Immature natural killer cell (primary cell): ENCODE measurements at places on chromosomes 11 and 22.

DNA sequence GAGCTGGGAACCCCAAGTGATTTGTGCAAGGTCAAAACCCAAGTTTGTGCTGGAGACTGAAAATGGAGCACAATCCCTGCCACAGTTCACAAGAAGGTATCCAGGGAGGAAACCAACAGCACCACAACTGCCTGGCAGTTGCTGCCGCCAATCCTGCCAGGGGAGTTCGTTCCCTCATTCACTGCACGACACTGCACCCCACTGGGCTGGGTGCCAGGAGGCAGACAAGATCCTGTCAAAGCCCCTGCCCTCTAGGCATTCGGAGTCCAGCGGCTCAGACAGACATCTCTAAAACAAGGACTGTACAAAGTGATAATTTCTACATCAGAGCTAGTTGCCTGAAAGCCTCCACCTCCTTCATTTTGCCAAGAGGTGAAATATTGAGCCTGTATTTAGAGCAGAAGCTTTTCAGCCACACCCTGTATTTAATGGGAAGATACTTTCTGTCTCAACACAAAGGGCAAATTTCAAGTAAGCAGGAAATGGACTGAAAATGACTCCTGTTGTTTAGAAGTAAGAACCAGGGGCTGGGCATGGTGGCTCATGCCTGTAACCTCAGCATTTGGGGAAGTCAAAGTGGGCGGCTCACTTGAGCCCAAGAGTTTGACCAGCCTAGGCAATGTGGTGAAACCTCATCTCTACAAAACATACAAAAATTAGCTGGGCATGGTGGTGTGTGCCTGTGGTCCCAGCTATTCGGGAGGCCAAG lies 277.4 kb upstream of the NARS2 start:
- DNase-seq, result no peak

DNA sequence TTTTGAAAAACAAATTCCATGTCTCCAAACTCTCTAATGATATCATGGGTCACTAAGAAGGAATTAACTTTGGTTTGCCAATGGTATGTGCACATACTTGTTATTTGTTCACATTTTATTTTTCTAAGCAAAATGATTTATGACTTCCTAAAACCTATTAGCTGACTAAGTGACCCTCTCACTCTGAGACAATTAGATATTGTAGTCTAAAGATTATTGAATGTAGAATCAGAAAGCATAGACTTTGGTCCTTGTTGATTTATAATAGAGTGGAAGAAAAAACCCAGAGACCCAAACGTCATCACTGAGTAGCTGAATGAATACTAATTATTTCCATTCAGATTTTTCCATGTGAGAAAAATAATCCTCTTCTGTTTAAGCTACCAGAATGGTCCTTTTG lies 243.5 kb upstream of the ANO3 start:
- DNase-seq, result no peak

DNA sequence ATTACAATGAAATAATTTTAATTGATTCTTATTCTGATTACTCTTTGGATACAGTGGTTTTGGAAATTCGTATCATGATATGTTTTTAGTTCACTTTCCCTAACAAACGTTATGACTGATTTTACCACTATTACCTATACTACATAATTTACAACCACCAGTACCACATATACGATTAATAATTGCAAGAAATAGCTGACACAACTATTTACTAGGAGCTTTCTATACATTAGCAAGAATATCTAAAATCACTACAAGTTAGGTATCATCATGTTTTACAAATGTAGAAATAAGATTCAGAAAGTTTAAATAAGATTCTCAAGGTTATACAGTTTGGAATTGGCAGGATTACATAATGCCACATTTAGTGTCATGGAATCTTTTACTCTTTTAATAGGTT lies 1401.1 kb upstream of the RAG2 start:
- DNase-seq, result no peak

DNA sequence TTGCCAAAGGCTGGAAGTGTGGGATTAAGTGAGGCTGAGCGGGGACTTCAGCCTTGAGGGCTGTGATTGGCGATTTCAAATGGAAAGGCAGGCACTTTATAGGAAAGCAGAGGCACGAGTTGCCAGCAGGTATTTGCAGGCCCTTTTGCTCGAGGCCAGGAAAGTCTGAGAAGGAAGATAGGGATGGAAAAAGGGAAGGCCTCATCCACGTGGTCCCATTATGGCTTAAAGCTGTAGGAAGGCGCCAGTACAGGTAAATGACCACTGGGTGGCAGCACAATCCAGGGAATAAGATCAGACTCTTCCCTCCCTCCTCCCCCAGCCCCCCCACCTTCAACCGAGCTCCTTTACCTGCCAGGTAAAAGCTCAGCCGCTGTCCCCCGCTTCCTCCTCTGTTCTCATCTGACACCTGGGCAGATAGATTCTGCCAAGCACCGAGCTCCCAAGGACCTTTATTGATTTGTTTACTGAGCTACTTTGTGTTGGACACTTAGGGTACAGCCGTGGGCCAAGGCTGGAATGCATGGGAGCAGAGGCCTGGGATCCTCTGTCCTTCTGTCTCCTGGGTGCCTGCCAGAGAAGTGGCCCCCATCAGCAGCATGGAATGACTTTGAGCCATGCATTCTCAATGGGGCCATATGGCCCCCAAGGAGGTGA lies 7.5 kb downstream of the P2RX3 start:
- peak; percentile 57 for DNase-seq

- no peak for DNase-seq
These were observed 864.5 kb downstream of the NTM start for GRCh38 chr11:132234878-132235277.

GRCh38 chr22:39132871-39133524 lies 19.5 kb downstream of the CBX7 start:
- no peak for DNase-seq

DNA sequence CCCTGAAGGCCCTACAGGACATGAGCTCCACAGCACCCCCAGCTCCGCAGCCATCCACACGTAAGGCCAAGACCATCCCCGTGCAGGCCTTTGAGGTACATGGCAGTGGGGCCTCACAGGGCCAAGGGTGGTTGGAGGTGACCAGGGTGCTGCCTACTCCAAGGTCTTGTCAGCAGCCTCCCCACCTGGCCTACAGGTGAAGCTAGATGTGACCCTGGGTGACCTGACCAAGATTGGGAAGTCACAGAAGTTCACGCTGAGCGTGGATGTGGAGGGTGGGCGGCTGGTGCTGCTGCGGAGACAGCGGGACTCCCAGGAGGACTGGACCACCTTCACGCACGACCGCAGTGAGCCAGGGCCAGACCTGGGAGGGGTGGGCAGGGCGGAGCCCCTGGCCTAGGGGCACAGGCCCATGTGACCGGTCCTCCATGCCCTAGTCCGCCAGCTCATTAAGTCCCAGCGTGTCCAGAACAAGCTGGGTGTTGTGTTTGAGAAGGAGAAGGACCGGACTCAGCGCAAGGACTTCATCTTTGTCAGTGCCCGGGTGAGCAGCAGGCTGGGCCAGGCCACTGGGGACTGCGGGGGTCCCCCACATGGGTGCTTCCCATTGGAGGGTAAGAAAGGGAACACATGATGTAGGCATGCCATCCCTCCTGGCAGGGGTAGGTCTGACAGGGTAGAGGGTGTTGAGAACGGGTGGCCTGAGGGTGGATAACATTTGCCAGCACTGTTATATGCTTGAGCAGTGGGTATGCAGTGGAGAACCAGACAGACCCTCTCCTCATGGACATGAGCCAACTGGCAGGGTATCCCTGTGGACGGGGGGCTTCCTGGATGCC lies 5.6 kb downstream of the INPPL1 start:
- DNase-seq, result no peak

DNA sequence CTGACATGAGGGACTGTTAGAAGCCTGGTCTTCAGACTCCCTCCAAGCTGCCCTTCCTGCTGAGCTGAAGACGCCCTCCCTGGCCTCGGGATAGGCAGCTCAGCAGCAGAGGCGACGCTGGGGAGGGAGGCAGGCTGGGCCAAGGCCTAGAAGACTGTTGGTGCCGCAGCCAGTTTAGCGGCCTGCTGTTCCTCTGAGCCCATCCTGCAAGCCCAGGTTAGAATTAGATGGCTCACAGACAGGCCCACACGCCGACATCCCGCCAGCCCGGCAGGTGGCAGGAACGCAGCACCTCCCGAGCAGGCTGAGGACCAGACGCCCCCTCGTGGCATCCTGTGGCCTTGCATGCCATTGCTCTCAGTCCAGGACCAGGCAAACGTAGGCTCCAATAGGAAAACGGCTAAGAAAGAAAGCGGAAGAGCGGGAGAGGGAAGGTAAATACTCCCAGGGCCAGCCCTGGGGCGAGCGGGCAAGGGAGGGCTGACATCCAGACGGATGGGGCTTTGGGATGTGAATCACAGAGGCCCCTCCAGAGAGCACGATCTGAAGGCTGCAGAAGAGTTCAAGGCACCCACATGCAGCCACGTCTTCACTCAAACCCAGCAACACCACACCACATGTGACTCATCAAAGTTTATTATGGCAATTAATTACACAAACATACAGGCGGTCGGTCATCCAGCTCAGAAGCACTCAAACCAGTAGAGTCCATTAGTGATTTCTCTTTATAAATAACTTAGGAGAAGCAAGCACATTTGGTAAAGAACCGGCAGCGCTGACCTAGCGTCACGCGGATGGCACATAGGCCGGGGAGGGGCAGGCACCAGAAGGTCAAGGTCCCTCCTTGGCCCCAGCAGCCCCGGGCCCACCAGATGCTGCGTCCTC lies 27.6 kb downstream of the CD5 start:
- DNase-seq, result peak; percentile 82

DNA sequence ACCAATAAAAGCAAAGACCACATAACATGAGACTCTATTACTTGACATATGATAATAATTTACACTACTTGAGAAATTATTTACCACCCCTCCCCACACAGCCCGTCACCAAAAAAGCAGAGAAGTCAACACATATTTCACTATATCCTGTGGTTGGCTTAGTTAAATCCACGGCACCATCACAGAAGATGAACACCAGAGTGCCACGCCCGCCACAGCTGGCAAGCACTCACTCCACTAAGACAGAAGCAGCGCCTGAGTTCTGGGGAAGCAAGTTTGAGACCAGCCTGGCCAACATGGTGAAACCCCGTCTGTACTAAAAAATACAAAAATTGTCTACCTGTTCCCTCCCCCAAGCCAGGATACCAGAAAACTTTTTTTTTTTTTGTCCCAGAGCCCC lies 53.1 kb downstream of the PACSIN2 start:
- DNase-seq, result no peak

- no peak for DNase-seq
These were observed 534.3 kb upstream of the ARHGAP42 start for GRCh38 chr11:100152766-100153165.

DNA sequence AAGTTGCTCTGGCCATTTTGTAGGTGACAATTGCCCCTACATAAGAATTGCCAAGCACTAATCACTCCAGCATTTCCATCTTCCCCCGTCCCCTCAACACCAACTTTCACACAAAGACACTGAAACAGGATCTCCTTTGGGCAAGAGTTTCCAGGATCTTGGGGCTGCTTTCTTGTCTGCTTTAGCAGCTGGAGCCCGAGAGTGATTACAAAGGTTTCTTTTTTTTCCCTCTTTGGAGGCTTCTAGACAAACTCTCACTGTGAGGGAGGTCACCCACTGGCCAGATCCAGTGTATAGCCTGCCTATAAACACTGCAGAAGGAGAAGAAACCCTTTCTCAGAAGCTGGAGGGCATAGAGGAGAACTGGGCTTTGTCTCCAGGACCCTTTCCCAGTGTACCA lies 92.5 kb downstream of the APIP start:
- no peak for DNase-seq

DNA sequence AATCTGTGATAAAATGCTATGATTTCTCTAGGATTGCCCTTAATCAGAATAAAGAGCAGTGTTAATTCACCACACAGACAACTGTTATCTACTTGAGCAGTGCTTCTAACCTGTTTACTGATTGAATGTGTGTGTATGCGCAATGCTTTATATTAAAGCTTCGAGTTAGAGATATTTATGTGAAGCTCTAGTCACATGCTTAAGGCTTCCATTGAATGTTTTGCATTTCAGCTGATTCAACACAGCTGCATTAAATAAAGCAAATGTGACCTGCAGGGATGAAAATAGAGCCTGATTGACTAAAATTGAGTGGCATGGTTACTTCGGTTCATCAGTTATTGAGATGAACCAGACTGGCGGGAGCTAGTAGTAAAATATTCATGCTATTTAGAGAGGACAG lies 395.3 kb downstream of the JRKL start:
- DNase-seq, result no peak

DNA sequence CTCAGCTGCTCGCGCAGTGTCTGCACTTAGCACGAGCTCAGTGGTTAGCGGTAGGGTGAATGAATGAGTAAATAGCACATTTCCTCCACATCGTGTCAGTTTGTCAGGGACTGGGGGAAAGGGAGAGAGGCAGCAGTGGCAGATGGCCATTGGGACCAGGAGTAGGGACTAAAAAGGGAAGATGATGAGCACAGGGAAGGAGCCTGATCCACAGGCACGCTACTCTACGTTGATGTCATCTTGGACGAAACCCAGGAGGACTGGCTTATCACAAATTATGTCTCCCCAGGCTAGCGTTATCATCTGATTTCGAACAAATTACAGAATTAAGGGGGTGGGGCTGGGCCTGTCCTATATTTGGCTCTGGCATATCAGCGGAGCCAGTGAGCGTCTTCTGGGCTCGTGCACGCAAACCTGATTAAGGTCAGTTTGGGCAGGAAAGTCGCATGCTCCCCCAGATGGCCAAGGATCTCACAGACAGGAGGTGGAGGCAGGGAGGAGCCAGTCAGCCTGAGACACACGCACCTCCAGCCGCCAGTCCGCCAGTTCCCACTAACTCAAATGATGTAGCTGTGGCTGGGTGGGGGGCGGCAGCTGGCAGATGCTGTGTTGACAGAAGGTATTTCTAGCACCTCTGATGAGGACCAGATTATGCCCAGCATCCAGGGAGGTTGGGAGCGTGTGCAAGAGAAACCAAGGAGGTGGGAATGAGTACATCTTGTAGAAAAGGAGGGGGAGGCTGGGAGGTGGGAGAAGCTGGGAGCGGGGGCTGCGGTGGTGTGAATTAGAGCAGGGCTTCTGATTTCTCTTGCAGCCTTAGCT lies 97.4 kb upstream of the PRDM11 start:
- DNase-seq, result no peak
